ENCODE measurements at places on chromosomes 2 and 18.

GRCh38 chr2:98819231-98819766 lies 88.4 kb upstream of the MGAT4A start:
- DNase-seq = no peak

- DNase-seq = no peak
Measured at GRCh38 chr2:240403396-240404104, 31.9 kb upstream of the GPC1 start.

DNA sequence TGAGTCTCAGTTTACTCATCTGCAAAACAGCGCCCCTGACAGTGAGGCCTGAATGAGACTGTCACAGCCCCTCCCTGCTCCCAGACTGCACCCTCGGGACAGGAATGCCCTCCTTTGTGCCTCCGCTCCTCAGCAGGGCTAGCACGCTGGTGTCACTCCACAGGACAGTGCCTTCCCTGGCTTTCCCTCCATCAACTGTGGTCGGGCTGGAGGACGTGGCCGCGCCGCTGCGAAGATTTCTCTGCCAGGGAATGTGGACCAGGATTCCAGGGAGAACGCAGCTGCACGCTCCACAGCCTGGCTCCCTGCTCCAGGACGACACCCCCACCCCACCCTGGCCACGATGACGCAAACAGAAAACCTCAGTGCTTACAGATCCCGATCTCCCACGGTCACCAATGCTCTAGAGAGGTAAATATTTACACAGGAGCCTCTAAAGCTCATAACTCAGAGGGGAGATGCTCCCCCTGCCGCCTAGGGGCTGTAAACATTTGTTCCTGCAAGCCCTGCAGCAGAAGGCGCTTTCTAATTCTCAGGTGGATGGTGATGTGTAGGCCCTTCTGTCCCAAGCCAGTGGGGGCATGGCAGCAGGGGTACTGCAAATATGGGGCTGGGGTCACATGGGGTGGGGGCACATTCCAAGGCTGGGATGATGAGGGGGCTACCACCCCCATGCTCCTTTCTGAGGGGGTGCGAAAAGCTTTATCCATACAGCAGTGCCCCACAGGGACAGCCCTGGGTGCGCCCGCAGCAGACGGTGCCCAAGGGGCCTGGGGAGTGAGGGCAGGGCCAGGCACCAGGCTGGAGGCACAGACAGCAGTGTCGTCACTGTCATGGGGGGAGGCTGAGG lies 12.4 kb downstream of the HS6ST1 start:
- DNase-seq = no peak

DNA sequence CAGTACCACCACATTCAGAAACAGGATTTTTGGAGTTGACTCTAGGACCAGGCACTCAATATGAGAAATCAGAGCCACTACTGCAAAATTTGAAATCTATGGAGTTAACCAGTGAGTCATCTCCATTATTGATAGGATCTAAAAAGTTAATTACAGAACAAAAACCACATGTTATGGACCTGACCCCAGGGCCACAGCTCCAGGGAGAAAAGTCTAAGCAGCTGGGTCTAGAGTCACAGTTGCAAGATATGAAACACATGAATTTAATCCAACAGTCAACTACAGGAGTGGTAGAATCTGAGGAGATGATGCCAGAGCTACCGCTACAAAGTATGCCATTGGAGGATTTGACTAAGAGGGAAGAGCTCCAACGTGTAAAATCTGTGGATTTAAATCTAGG lies 13.4 kb upstream of the ZNF512 start:
- no peak for DNase-seq
